ENCODE measurements at places on chromosomes 1 and 21.

DNA sequence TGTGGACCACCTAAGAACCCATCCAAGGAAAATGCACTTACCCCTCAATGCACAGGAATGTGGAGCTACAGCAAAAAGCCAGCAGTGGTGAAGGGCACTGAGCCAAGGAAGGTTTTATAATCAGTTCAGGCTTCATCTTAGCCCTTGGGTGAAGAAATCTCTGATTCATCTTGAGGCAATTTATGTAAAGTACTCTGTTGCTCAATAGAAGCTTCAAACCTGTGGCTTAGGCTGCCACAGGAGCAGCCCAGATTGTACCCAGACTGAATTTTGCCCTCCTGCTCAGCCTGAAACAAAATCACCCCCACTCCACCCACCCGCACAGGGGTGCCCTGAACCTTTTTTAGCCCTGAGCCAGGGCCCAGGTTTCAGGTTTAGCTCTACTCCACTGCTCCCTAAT lies at the start of gene S100A12:
Gene S100A12 (minus strand): TSS at position 111 of the 400 bp plus-strand sequence. CDS start 1,029 bp downstream, outside the sequence.
- DNase-seq, result no peak

GRCh38 chr1:244056577-244056976 lies 5.5 kb downstream of the ZBTB18 start:
- DNase-seq, result no peak

DNA sequence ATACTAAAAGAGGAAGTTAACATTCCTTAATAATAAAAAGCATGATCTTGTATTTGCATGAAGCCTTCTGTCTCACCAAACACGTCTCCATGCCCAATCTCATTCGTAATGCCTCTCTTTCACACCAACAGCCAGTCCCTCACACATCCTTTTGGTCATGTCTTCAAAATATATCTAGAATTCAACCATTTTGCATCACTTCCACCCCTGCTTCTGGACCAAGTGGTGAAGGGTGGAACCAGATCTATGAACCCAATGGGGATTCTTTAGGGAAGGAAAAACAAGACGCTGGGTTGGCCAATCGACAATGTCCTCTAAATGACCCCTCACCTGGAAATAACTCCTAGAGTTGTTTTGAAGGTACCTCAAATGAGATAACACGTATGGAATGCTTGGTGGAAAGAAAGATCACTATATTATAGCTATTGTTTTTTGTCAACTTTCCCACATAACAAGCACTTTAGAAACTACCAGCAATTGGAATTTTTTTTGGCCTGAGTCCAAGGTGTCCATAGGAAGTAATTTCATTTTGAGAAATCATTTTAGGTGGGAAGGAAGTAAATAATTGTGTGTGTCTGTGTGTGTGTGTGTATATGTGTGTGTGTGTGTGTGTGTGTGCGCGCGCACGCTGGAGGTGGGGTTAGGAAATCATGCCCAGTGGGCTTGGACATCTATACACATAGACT lies at the start of gene KCNA10:
Gene KCNA10 (minus strand): TSS at position 51 of the 686 bp plus-strand sequence. CDS start 388 bp downstream, outside the sequence.
- no peak for DNase-seq

DNA sequence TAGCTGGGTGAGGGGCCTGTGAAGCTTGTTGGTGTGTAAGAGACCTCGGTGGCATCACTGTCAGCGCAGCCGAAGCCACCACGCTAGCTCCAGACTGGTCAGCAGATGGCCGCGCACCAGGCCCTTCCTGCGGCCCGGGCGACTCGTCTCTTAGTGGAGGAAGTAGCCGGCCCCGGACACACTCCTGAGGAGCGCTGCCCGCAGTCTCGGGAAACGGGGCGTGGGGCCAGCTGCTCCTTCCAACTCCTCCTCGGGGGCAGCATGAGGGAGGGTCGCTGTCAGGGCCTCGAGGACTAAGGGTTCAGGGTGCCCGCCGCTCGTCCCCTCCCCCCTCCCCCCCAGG lies 20.4 kb downstream of the H3-3A start:
- DNase-seq, result no peak

GRCh38 chr21:34771512-34772028 lies 102.8 kb downstream of the CLIC6 start:
- no peak for DNase-seq

DNA sequence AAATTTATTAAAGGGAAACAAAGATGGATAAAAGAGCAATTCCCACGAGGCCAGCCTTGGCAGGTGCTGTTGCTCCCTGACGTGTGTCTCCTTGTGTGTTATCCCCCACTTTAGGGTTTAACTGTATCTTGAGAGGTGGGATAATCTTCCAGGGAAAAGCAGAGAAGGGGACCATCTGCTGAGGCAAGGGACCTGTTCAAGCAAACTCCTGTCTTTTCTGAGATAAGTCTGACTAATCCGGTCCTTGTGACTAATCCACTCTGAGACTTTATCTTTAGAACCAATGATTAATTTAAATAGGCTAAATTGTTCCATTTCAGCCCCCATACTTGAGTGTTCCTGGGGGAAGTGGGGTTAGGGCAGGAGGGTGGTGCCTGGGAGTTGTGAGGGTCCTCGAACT lies 163.6 kb downstream of the CAMTA1 start:
- peak; percentile 80 for DNase-seq

GRCh38 chr1:51750218-51750617 lies 128.3 kb downstream of the NRDC start:
- no peak for DNase-seq

- no peak for DNase-seq
These were observed 100.4 kb downstream of the AJAP1 start for GRCh38 chr1:4754816-4755215.

- DNase-seq, result no peak
These were observed 8.2 kb upstream of the SLC9A1 start for GRCh38 chr1:27163093-27163492.

DNA sequence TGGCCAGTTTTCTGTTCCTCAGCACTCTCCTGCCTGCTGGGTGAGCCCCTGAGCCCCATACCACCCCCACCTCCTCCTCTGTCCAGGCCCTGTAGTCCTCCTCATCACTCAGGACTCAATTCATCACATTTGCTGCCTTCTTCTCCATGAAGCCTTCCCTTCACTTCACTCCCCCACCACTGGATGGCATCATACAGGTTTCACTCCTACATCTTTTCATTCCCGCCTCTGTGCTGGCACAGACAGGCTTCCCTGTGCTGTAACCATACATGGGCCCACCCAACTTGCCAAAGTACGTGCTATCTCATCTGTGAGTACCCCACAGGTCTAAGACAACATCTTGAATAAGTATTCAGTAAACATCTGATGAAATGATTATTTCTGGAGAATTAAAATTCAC lies 56.9 kb downstream of the SLC45A1 start:
- DNase-seq, result peak; percentile 60

DNA sequence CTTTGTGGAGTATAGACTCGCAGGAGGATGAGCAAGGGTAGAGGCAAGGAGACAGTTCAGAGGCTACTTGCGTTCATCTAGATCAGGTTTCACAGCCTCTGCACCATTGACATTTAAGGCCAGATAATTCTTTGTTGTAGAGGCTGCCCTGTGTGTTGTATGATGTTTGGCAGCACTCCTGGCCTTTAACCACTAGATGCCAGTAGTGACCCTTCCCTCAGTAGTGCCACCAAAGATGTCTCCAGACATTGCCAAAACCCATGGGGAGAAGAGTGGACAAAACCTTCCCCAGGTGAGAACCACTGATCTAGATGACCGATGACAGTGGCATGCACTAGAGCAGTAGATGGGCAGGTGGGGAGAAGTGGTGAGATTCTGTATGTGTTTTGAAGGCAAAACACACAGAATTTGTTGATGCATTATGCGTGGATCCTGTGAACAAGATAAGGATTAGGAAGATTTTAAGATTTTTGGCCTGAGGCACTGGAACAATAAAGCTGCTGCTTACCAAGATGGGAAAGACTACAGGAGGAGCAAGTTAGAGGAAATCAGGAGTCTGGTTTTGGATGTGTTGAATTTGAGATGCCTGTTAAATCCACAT lies 9.9 kb upstream of the COG2 start:
- DNase-seq, result peak; percentile 49

- no peak for DNase-seq
These were observed 40.4 kb downstream of the TRIM11 start for GRCh38 chr1:228366062-228366865.

GRCh38 chr1:160366731-160367515 lies at the start of gene NHLH1:
Gene NHLH1 (plus strand): TSS chr1:160367071. CDS start chr1:160370732, 3,661 bp downstream.
- peak; percentile 96 for DNase-seq

DNA sequence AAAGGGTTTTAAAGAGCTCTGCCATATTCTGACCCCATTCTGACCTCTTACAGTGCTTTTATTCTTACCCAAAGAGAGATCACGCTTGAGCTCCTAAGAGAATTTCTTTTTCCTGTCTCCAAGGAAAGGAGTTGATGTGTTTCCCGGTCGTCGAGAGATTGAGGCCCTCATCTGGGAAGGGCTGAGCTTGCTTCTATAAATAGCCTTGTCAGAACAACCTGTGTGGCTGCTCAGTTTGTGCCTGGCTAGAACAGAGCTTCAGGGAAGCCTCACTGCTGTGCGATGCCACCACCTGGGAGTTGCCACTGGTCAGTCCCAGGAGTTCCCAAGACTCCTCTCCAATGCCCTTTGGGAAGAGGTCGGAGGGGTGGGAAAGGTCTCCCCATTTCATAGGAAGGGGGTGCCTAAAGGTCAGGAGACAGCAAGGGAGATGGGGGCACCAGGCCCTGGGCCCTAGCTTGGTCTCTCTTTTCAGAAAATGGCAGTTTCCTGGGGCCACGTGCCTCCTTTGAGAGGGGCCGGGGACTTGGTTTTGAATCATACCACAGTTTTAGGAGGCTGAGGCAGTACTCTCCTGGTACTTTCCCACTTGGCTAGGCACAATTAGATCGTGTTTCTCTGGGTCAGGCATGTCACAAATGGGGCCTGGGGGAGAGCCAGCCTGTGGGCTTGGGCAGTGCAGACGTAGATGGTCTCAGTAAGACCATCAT lies 52.1 kb downstream of the EIF2D start:
- DNase-seq, result no peak

GRCh38 chr1:23132033-23132432 lies 36.6 kb downstream of the LUZP1 start:
- no peak for DNase-seq

- no peak for DNase-seq
These were observed 312.5 kb upstream of the PKN2 start for GRCh38 chr1:88371436-88372023.

DNA sequence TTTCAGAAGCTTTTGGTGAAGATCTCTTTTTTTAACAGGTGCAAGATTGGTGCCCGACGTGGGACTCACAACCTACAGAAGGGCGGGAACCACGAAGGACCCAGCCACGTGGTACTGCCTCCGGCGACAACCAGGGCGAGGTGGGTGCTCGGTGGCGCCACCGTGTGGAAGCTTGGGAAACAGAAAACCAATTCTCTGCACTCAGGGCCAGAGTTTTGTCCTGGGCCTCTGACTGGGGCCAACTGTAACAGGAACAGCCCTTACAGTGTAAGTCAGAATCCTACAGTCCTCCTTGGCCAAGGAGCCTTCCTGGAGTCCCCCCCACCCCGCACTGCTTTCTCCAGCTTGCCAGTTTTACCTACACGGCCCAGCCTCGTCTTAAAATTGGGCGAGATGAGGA lies 11.6 kb upstream of the S100A7A start:
- DNase-seq, result peak; percentile 59

GRCh38 chr1:60394436-60394835 lies 320.9 kb upstream of the C1orf87 start:
- DNase-seq, result no peak
